RPMI7951 (cell line): ENCODE measurements at places on chromosomes 4 and X.

DNA sequence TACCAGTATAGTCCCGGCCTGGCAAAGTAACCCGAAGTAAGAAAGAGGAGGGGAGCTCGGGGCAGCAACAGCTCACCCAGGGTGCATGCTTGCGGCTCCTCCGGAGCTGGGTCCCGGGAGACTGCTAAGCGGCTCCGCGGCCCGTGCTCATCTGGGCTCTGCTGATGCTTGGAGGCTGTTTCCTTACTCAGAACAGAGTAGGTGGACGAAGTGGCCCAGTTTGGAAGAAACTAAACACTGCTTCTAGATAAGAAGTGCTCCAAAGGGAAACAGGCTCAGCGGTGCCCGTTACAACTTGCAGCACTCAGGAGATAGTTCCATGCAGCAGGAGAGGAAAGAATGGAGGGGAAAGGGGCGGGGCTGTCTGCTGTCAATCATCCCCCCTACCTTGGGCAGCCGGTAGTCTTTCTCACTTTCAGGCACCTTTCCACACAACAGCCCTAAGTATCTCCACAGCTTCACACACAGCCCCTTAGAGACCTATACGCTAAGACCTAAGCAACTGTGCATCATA, at the start of gene COL4A6:
Gene COL4A6 (minus strand): TSS at position 313 of the 514 bp plus-strand sequence. CDS start 226 bp downstream, at position 87.
- DNase-seq: no peak

GRCh38 chr4:2825740-2826139, 17.9 kb upstream of the ADD1 start:
- DNase-seq: no peak

DNA sequence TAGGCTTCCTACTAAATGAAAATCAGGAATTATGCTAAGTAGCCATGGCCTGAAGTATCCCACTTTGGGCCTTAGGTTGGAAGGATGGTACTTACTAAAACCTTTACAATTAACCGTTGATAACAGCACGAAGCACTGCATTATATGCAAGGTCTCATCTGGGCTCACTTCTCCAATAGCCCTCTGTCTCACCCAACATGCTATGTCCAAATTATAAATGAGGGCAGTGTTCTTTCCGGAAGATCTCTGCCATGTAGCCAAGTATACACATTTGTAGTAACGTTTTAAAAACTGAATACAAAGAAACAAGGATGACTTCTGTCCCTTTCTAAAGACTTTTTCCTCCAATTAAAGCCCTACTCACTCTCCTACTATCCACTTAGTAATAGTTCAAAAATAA, 51.6 kb downstream of the SCFD2 start:
- peak; percentile 32 for DNase-seq

GRCh38 chr4:95272797-95273196, 276.0 kb downstream of the UNC5C start:
- DNase-seq: no peak

GRCh38 chr4:39591290-39591689, 47.4 kb downstream of the SMIM14 start:
- DNase-seq: no peak

GRCh38 chr4:101334963-101335572, 12.3 kb downstream of the PPP3CA start:
- no peak for DNase-seq

DNA sequence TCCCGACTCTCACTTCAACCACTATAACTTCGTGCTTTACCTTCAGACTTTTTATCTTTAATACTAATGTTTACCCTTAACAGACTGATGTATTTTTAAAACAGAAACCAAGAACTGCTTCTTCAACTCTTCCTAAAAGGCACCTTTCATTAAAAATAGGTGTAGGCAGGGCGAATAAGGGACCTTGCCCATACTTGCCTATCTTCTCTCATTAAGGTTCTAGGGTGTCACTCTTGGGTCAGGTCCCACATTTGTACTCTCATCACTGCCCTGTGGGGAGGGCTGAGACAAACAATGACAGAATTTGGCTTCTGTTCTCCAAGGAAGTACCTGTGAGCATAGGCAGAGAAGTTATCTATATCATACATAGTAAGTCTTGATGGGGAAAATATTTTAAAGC, 69.7 kb downstream of the ANKRD50 start:
- no peak for DNase-seq

GRCh38 chrX:72142094-72142793, 10.5 kb upstream of the RTL5 start:
- DNase-seq: no peak

DNA sequence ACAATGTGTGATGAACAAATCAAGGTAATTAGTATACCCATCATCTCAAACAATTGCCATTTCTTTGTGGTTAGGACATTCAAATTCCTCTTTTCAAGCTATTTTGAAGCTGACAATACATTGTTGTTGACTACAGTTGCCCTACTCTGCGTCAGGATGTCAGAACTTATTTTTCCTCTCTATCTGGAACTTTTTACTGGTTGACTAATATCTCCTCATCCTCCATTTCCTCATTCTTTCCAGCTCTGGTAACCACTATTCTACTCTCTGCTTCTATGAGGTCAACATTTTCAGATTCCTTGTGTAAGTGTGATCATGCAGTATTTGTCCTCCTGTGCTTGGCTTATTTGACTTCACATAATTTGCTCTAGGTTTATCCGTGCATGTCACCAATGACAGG, 240.5 kb upstream of the HS3ST1 start:
- no peak for DNase-seq
